ENCODE measurements at places on chromosomes 4 and X.

DNA sequence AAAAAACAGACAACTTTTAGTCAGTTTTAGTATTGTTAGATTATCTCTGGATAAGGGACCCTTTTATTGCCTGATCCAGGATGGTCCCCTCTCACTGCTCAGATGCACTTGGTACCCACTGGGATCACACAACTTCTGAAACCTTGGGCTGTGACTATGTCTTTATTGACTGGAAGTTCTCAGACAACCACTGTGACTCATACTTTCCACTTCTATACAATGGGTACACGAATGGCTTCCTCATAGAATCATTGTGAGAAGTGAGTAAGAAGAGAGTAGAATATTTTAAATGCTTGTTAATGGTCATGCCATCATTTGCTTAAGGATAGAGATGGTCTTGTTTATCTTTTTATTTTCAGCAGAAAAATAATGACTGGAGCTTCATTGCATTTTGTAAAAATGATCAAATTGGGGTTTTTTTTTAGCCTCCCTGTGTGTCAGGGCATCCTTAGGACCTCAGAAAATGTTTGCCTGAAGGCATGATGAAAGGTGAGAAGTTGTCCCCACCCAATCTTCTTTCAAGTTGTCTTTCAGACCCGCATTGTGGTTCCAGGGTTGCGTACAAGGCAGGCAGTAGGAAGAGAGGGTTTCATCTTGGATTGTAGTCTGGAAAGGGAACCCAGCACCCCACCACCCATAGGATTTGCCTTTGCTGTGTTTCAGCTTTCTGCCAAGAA lies 115.1 kb downstream of the CPEB2 start:
- H3K27me3 ChIP-seq: no peaks in the 10 kb centered on the region
- no peaks in the 10 kb centered on the region for H3K36me3 ChIP-seq
- no peak for DNase-seq
- H3K4me1 ChIP-seq: no peaks in the 10 kb centered on the region

GRCh38 chr4:52116641-52117040 lies 65.5 kb downstream of the SPATA18 start:
- H3K4me1 ChIP-seq: no peaks in the 10 kb centered on the region
- no peak for DNase-seq
- H3K27me3 ChIP-seq: no peaks in the 10 kb centered on the region
- H3K4me3 ChIP-seq: no peak overlapping the region
- H3K27ac ChIP-seq: no peak overlapping the region

GRCh38 chrX:150700107-150700506 lies 6.9 kb downstream of the MTMR1 start:
- DNase-seq: no peak
- H3K4me3 ChIP-seq: no peak overlapping the region
- H3K27ac ChIP-seq: no peak overlapping the region
- no peaks in the 10 kb centered on the region for H3K27me3 ChIP-seq

DNA sequence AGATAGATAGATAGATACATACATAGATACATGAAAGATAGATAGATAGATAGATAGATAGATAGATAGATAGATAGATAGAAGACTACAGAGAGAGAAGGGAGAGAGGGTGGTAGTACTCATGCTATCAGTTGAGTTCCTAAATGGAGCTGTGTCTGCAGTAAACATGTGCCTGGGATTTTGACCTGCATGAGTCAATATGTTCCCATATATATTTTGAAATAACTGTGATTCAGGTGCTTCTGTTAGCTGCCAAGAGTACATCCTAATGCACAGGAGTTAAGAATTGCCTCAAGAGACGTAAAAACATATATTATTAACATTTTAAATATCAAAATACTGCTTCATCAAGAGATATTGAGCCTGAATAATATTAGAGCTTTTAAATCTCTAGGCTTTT lies 379.4 kb downstream of the GRXCR1 start:
- H3K4me1 ChIP-seq: no peaks in the 10 kb centered on the region
- no peak overlapping the region for H3K27ac ChIP-seq
- no peaks in the 10 kb centered on the region for H3K27me3 ChIP-seq
- H3K36me3 ChIP-seq: no peaks in the 10 kb centered on the region
- no peak for DNase-seq

DNA sequence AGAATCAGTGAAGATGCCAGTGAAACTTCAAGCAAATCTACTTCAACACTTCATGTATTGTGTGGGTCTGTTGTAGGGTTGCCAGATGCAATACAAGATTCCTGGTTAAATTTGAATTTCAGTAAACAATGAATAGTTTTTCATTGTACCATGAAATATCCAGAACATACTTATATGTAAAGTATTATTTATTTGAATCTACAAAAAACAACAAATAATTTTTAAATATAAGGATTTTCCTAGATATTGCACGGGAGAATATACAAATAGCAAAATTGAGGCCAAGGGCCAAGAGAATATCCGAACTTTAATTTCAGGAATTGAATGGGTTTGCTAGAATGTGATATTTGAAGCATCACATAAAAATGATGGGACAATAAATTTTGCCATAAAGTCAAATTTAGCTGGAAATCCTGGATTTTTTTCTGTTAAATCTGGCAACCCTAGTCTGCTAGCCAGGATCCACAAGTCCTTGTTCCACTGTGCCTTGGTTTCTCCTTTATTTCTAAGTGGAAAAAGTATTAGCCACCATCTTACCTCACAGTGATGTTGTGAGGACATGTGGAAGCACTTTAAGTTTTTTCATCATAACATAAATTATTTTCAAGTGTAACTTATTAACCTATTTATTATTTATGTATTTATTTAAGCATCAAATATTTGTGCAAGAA lies 2.3 kb downstream of the CXCL8 start:
- no peak overlapping the region for H3K27ac ChIP-seq
- DNase-seq: no peak
- H3K27me3 ChIP-seq: no peaks in the 10 kb centered on the region
- no peaks in the 10 kb centered on the region for H3K36me3 ChIP-seq

- H3K27ac ChIP-seq: no peak overlapping the region
- H3K4me3 ChIP-seq: no peak overlapping the region
Measured at GRCh38 chr4:81377191-81377590, 94.5 kb downstream of the RASGEF1B start.

- H3K27me3 ChIP-seq: no peaks in the 10 kb centered on the region
- DNase-seq: no peak
- no peak overlapping the region for H3K4me3 ChIP-seq
- H3K27ac ChIP-seq: no peak overlapping the region
- H3K36me3 ChIP-seq: no peaks in the 10 kb centered on the region
- no peaks in the 10 kb centered on the region for H3K4me1 ChIP-seq
Measured at GRCh38 chr4:189071241-189071640, 869.4 kb upstream of the FRG1 start.

GRCh38 chr4:179597301-179597700 lies 2155.1 kb upstream of the AGA start:
- H3K4me1 ChIP-seq: no peaks in the 10 kb centered on the region
- no peak for DNase-seq
- no peak overlapping the region for H3K4me3 ChIP-seq
- H3K27me3 ChIP-seq: no peaks in the 10 kb centered on the region
- H3K27ac ChIP-seq: no peak overlapping the region

GRCh38 chr4:173362666-173363065 lies 8.1 kb upstream of the SAP30 start:
- no peaks in the 10 kb centered on the region for H3K36me3 ChIP-seq
- peaks cover 19% of the 10 kb centered on the region for H3K4me1 ChIP-seq
- H3K27me3 ChIP-seq: no peaks in the 10 kb centered on the region
- DNase-seq: no peak
- H3K4me3 ChIP-seq: no peak overlapping the region

DNA sequence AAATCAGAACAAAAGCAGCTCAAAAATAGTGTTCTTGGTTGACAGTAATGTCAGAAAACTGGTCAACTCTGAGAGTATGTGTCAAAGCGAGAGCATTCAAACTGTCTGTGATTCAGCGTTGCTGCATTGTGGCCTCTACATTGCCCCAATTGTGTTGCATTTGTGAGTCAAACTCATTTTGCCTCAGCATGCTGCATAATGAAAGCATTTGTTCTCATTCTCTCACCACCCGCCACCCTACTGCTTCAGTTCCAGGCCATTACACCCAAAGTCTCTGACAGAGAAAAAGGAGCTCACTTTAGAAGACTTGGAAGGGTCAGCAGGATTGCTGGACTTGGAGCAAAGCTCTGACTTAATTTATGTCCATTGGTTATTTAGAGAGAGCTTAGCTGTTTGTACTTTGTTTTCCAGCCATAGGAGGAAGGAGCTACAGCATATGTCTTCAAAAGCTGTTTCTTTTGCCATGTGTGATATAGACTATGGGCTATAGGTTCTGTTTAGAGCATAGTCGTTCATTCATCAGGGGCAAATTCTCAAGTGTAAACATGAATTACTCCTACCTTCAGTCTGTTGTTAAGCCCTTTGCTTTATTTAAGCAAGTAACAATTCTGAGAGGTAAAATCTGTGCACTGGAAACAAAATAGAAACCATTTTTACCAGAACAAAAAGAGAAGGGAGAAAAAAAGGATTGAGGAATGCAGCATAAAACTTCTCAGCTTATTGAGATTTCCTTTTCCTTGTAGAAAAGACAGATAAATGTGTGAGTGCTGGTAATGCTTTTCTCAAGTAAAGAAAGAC lies 153.4 kb upstream of the ANK2 start:
- no peaks in the 10 kb centered on the region for H3K4me1 ChIP-seq
- peak overlapping the region; percentile 23 for H3K27ac ChIP-seq
- no peak overlapping the region for H3K4me3 ChIP-seq
- no peaks in the 10 kb centered on the region for H3K36me3 ChIP-seq
- H3K27me3 ChIP-seq: no peaks in the 10 kb centered on the region

GRCh38 chr4:19694812-19695211 lies 556.9 kb upstream of the SLIT2 start:
- no peaks in the 10 kb centered on the region for H3K27me3 ChIP-seq
- no peak overlapping the region for H3K27ac ChIP-seq
- no peaks in the 10 kb centered on the region for H3K4me1 ChIP-seq
- no peaks in the 10 kb centered on the region for H3K36me3 ChIP-seq

GRCh38 chr4:113979148-113979904 lies at the start of gene ARSJ:
ARSJ (minus strand) TSS chr4:113979647; CDS start chr4:113978834, 813 bp downstream.
- peak within 1 kb of the TSS; percentile 67 for H3K4me3 ChIP-seq
- H3K36me3 ChIP-seq: no peaks in the 10 kb centered on the region
- no peaks in the 10 kb centered on the region for H3K27me3 ChIP-seq
- no peak for DNase-seq

GRCh38 chr4:81195475-81195874 lies 19.5 kb downstream of the PRKG2 start:
- H3K4me1 ChIP-seq: no peaks in the 10 kb centered on the region
- no peak overlapping the region for H3K4me3 ChIP-seq
- no peak overlapping the region for H3K27ac ChIP-seq
- DNase-seq: no peak
- no peaks in the 10 kb centered on the region for H3K36me3 ChIP-seq

DNA sequence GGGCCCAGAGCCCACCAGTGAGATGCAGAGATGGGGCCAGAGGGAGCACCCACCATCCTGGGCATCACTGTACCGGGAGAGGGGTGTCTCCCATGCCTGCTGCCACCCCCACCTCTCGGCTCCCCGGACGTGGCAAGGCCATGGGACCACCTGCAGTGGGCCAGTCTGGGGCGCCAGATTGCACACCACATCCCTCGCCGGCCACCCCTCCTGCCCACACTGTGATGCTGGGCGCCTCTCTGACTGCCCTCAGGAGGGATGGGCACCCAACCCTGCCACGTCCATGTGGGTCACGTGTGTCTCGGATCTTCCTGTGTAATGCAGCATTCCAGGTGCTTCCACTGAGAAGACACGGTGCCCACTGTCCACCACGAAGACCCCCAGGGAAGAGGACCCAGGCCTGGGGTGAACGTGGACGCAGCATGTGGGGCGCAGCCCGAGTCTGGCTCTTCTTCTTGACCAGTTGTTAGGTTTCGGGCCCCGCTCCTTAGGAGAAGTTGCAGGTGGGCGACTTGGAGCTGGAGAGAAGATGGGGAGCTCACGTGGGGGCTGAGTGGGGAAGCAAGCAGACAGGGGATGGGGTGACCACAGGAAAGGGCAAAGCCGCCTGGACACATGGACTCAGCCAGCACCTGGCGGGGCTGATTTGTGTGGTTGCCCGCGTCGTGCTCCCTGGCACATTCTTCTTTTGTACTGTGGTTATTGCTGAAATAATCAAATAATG lies 47.7 kb downstream of the ZFYVE28 start:
- DNase-seq: no peak
- H3K4me3 ChIP-seq: no peak overlapping the region
- H3K27ac ChIP-seq: no peak overlapping the region
- H3K4me1 ChIP-seq: no peaks in the 10 kb centered on the region
- no peaks in the 10 kb centered on the region for H3K36me3 ChIP-seq

- H3K36me3 ChIP-seq: no peaks in the 10 kb centered on the region
- H3K4me1 ChIP-seq: peaks cover 5% of the 10 kb centered on the region
- H3K27ac ChIP-seq: no peak overlapping the region
- no peak for DNase-seq
- H3K4me3 ChIP-seq: no peak overlapping the region
- no peaks in the 10 kb centered on the region for H3K27me3 ChIP-seq
Measured at GRCh38 chrX:19829814-19830213, 57.6 kb downstream of the SH3KBP1 start.

DNA sequence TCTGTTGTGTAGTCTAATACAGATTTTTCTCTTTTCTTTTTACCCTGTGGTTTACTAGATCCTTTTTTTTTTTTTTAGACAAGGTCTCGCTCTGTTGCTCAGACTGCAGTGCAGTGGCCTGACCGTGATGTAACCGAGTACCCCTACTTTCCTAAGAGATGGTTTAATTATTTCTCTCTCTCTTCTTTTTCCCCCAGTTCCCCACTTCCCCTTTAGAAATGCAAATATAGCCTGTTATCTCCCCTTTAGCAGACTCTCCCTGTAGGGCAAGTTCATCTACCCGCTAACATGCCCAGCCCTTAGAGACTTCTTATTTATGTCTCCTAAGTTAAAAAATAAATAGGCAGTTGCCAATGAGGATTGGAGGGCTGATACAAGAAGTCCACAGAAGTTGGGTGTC lies 4.5 kb downstream of the SNX25 start:
- peaks cover 5% of the 10 kb centered on the region for H3K4me1 ChIP-seq
- no peak overlapping the region for H3K4me3 ChIP-seq
- no peaks in the 10 kb centered on the region for H3K36me3 ChIP-seq
- DNase-seq: no peak
- no peak overlapping the region for H3K27ac ChIP-seq

GRCh38 chr4:56326363-56326762 lies 60.9 kb downstream of the AASDH start:
- no peaks in the 10 kb centered on the region for H3K4me1 ChIP-seq
- H3K27me3 ChIP-seq: no peaks in the 10 kb centered on the region
- no peak overlapping the region for H3K27ac ChIP-seq

DNA sequence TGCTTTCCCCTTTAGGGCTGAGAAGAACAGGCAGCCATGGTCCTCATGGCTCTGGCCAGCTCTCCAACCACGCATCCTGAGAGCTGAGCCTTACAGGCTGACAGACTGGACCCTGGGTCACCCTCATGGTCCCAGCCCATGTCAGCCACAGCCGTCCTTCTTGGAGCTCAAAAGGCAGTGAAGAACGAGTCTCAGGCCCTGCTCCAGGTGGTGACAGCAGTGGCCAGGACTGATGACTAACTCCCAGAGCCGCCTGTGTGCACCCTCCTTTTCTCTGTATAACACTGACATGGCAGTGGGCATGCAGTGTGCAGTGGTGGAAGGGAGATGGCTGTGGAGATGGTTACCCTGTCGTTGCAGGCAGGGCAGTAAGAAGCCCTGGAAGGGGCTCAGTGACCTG lies 10.3 kb upstream of the DUSP9 start:
- DNase-seq: no peak
- H3K4me1 ChIP-seq: peaks cover 1% of the 10 kb centered on the region
- no peaks in the 10 kb centered on the region for H3K36me3 ChIP-seq
- H3K4me3 ChIP-seq: no peak overlapping the region

Data from esophagus squamous epithelium (tissue), 5 donors.